ENCODE measurements at places on chromosomes 16 and 17.

- DNase-seq, result no peak
These were observed 10.3 kb upstream of the AKAP10 start for GRCh38 chr17:19987897-19988296.

DNA sequence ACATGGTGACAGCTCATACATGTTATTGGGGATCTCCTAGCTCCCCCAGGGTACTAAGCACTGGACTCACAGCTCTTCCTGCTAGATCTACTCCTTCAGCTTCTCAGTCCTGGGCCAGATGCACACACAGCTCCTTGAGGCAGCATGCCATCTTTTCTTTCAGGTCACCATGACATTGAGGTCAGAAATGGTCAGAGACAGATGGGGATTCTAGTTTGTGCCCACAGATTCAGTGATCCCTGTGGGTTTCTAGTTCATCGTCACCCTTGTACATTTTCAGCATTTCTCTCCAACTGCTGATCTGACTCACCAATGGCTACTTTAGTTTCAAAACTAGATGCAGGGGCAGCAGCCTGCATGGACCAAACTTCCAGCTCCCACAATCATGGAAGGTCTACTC lies 560.7 kb upstream of the PSMD7 start:
- DNase-seq, result no peak

DNA sequence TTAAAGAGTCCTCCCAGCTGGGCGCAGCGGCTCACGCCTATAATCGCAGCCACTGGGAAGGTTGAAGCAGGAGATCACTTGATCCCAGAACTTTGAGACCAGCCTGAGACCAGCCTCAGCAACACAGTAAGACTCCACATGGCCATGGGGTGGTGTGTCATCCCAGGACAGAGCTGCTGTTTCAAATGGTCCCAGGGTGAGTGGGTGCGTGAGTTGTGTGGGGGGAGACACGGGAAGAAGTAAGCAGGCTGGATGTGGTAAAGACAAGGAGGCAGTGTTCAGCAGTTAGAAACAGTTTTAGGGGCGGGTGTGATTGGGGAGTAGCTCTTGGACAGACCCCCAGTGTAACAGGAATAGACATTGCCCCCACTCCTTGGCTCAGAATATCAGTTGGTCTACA lies 3.8 kb downstream of the SHPK start:
- DNase-seq, result no peak

DNA sequence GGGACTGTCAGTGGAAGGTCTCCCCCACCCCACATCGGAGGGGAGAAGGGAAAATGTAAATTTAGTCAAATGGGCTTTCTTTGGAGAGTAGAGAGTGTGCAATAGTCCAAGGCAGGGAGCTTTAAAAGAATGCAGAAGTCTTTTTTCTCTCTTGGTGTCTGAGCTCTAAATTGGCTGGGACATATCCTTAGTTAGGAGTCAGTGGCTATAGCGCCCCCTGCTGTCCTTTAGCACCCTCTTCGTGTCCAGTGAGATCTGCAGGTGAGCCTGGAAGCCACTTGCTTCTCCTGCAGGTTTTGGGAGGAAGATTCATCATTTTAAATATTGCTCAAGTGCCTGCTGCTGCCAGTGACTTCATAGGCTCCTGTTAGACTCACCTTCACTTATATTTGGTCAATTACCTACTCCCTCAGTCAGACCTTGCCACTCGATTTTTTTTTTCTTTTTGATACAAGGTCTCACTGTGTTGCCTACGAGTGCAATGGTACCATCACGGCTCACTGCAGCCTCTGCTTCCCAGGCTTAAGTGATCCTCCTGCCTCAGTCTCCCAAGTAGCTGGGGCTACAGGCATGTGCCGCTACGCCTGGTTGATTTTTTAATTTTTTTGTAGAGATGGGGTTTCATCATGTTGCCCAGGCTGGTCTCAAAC lies 174.8 kb downstream of the PRKCB start:
- peak; percentile 83 for DNase-seq

DNA sequence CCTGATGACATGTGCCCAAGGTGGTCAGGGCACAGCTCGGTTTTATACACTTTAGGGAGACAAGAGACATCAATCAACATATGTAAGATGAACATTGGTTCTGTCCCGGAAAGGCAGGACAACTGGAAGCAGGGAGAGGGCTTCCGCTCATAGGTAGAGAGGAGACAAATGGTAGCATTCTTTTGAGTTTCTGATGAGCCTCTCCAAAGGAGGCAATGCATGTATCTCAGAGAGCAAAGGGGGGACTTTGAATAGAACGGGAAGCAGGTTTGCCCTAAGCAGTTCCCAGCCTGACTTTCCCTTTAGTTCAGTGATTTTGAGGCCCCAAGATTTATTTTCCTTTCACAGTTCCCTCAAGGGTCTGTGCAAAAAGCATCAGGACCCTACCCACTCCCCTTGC lies 172.4 kb upstream of the TNRC6C start:
- no peak for DNase-seq

DNA sequence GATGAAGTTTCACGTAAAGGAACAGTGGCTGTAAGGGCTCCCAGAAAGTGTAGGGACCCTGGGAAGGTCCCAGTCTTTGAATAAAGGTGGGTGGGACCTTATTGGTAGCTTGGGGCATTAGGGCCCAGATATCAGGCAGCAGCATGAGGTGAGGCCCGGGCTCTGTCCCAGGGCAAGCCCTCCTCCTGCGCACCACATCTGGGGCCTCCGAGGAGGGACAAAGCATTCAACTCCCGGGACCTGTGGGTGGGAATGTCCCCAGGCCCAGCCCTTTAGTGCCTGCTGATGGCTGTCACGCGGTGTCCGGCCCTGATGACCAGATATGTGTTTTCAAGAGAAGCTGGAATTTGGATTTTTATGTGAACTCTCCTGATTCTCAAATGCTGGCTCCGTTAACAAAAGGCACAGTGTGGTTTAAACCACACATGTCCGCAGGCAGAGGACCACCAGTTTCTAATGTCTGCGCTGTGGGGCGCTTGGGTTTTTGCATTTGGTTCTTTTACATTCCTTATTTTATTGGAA lies 30.4 kb downstream of the RAI1 start:
- DNase-seq, result no peak
